Smooth muscle cell of the umbilical artery (primary cell): ENCODE measurements at places on chromosomes 5 and 9. TPM values are rescaled to one million over a fixed set of nuclear protein-coding genes. Genes with fewer than 3 reads are reported as not detected.

Gene WDR31
- 1.2 and 2.1 TPM in 2 replicates for total RNA-seq

Gene SIT1
- not detected in 2 replicates for total RNA-seq

Gene PLEKHG4B
- 0.28 and 0.30 TPM in 2 replicates for total RNA-seq

Gene DND1
- 0.18 and 0.30 TPM in 2 replicates for total RNA-seq

Gene FOXD4L3
- not detected in 2 replicates for total RNA-seq

Gene MEGF9
- total RNA-seq: 6.5 and 7.4 TPM in 2 replicates

Gene RORB
- under 0.01 and 0.09 TPM in 2 replicates for total RNA-seq

Gene PCDHGA1
- 0.69 and 0.89 TPM in 2 replicates for total RNA-seq

Gene CTSL
- 218 and 349 TPM in 2 replicates for total RNA-seq

Gene TLR4
- total RNA-seq: 0.23 and 0.30 TPM in 2 replicates

Gene CCL27
- 0.14 and 0.59 TPM in 2 replicates for total RNA-seq

Gene FAM221B
- not detected in 2 replicates for total RNA-seq

Gene S1PR3
- 11.9 and 12.5 TPM in 2 replicates for total RNA-seq

Gene PCDHGA7
- 4.2 and 6.8 TPM in 2 replicates for total RNA-seq

Gene PHF24
- total RNA-seq: 0.05 and 0.30 TPM in 2 replicates

Gene CTNND2
- under 0.01 TPM in 1 of 2 replicates, not detected in the other for total RNA-seq

Gene LHX6
- total RNA-seq: not detected in 2 replicates

Gene SARDH
- 18.4 and 23.9 TPM in 2 replicates for total RNA-seq

Gene GLE1
- total RNA-seq: 15.1 and 24.1 TPM in 2 replicates
